ENCODE measurements at places on chromosomes 1 and 21.

- no peak for DNase-seq
These were observed 38.5 kb downstream of the IGFN1 start for GRCh38 chr1:201229095-201229494.

DNA sequence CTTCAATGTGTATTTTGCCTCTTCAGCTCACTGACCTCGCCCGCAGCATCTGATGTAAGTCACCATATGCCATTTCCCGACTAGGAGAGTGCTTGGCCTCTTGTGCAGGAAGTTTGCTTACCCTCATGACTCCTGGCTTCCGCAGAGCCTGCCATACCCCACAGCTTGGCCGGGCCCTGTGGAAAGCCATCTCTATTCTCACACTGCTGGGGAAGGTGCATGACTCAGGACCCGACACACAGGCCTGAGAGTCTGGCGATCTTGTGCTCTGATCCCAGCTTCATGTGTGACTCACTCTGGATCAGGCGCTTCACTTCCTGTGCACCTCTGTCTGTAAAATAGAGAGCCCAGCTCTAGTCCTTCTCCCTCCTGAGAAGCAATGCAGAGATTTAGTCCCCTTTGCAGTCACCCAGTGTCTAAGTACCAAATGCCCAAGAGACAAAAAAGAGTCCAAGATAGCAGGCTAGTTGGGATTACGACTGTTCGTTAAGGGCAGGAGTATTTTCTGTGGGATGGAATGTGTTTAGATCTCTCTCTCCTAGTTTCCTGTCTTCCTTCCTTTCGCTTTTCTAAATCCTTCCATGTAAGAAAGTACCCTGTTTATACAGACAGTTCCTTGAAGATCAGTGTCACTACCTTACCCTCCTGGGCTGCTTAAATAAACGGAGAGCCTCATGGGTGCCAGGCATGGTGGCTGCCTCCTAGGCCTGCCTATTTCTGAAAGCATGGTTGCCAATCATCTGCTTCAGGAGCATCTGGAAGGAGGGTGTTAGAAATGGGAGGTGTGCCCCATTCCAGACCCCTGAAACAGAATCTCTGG, 62.8 kb upstream of the KIF26B start:
- DNase-seq: peak; percentile 93

DNA sequence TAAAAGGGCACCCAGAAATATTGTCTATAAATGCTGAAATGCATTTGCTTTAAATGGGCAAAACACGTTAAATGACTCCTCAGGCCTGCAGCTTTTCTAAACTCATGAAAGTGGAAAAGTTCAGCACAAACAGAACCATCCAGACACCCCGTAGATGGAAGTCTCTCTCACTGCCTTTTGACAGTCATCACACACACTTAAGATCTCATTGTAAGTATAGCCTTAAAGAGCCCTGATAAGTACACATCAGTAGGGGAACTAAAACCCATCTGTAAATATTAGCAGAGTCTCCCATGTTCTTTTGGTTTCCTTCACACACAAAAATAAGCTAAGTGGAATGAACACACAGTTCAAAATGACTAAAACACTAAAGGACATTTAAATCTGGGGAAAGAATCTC, 166.7 kb downstream of the LTN1 start:
- no peak for DNase-seq

GRCh38 chr1:19468397-19468956, 16.9 kb downstream of the CAPZB start:
- no peak for DNase-seq

GRCh38 chr21:33157303-33157702, 72.4 kb upstream of the IFNAR2 start:
- no peak for DNase-seq

DNA sequence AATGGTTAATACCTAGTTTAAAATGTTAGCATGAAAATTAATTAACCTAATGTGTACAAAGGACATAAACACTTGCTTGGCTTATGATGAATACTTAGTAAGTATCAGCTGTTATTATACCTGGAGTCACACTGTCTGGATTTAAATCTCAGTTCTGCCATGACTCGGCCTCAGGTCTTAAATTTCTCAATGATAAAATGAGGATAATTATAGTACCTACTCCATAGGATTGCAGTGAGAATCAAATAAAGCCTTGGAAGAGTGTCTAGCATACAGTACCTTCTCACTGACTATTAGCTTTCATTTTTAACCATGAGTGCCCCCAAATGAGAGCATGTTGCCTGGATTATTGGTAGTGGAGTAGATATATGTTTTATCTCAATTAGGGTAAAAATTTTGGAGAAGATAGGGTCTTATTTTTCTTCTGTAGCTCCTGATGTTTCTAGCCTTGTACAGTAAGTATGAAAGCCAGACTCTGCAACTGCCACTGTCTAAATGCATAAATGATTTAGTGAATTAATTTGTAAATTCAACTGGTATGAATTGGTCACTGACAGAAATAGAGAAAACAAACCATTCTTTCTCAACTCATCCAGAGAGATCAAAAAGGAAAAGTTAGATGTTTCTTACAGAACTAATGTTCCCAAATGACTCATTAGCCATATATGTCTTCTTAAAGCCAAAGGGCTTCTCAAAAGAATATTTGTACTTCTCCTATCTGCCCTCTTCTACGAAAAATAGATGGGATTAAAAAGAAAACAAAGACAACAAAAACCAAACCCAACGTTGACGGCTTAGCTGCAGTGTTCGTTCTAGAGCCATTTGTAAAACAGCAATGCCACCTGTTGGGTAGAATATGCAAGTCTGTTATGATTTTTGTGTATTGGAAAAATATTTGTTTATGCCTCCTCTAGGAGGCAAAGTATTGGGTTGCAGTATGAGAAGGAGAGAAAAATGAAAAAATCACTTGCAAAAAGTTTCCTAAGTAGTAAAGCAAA, 53.8 kb upstream of the MROH9 start:
- DNase-seq: peak; percentile 55

GRCh38 chr1:160675641-160676410, 29.0 kb upstream of the SLAMF1 start:
- DNase-seq: peak; percentile 16

DNA sequence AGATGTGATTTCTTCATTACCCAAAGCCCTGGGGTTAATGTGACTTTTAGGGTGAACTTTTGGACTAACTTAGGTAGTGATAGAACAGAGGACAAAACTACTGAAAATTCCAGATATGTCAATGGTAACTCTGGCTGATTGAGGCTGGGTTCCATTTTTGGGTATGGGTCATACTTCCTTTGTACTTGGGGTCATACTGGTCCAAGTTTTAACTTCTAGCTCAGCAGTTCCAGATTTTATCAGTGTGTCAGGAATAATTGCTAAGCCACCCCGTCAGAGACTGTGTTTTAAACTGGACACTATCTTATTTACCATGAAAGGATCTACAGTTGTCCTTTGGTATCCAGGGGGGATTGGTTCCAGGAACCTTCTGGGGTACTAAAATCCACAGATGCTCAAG, 4.0 kb downstream of the SMAP2 start:
- DNase-seq: no peak

- no peak for DNase-seq
These were observed 694 bp downstream of the ZBTB7B start for GRCh38 chr1:155003227-155003765.

GRCh38 chr1:61047061-61047460, 35.3 kb upstream of the NFIA start:
- DNase-seq: no peak

GRCh38 chr1:244106176-244106575, 55.1 kb downstream of the ZBTB18 start:
- DNase-seq: no peak
